Purkinje cell (primary cell): ENCODE measurements at places on chromosomes 7 and 10. TPM values are rescaled to one million over a fixed set of nuclear protein-coding genes. Genes with fewer than 3 reads are reported as not detected.

The ZNF248 gene
- 10.8 and 13.3 TPM in 2 replicates for polyA plus RNA-seq

The GALNT11 gene
- 57.9 and 61.7 TPM in 2 replicates for polyA plus RNA-seq

The PIP gene
- not detected in 2 replicates for polyA plus RNA-seq

The AKR1B1 gene
- polyA plus RNA-seq: 346 and 350 TPM in 2 replicates

The CFAP58 gene
- 0.23 and 0.57 TPM in 2 replicates for polyA plus RNA-seq

The DPYSL4 gene
- polyA plus RNA-seq: 2.8 and 3.8 TPM in 2 replicates

The GIMAP4 gene
- 0.19 TPM in 1 of 2 replicates, not detected in the other for polyA plus RNA-seq

The JAZF1 gene
- polyA plus RNA-seq: 1.2 and 13.2 TPM in 2 replicates

The TLX1 gene
- polyA plus RNA-seq: not detected in 2 replicates

The NRBF2 gene
- 25.9 and 46.4 TPM in 2 replicates for polyA plus RNA-seq

The MYO1G gene
- 0.31 TPM in 1 of 2 replicates, not detected in the other for polyA plus RNA-seq

The CALML5 gene
- not detected in 2 replicates for polyA plus RNA-seq

The HOXA2 gene
- polyA plus RNA-seq: not detected in 2 replicates

The RAPGEF5 gene
- polyA plus RNA-seq: 16.7 and 28.7 TPM in 2 replicates

The PARG gene
- 9.1 and 11.8 TPM in 2 replicates for polyA plus RNA-seq

The SLC26A5 gene
- polyA plus RNA-seq: not detected in 2 replicates

The CDH23 gene
- polyA plus RNA-seq: 5.0 and 7.6 TPM in 2 replicates

The AFAP1L2 gene
- polyA plus RNA-seq: 0.62 and 2.6 TPM in 2 replicates

The ABCB8 gene
- 2.3 and 3.6 TPM in 2 replicates for polyA plus RNA-seq

The BAIAP2L1 gene
- not detected in 2 replicates for polyA plus RNA-seq
